Cortex of kidney (tissue), 1 donor: ENCODE measurements at places on chromosomes 5 and 9.
A peak's percentile ranks its signal among the peaks of the same experiment; 100 is the strongest.

- no peak for DNase-seq
Observed at GRCh38 chr9:110622368-110622767, 42.8 kb upstream of the SVEP1 start.

DNA sequence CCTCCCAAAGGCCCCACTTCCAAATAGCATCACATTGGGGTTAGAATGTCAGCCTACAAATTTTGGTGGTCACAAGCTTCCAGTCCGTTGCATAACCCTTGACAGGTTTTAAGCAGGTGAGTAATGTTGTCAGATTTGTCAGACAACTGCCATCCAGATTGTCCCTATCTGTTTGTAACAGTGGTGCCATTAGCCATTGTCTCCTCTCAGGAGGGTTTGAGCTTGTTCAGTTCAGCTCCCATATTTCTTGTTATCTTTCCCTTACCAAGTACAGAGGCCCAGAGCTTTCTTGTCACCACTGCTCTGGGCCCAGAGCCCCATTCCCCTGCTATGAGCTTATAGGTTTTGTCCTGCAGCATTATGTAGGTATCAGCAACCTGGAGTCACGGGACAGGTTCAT lies 14.8 kb upstream of the GSN start:
- no peak for DNase-seq

- DNase-seq: no peak
Observed at GRCh38 chr5:27814286-27814685, 775.9 kb upstream of the CDH9 start.

DNA sequence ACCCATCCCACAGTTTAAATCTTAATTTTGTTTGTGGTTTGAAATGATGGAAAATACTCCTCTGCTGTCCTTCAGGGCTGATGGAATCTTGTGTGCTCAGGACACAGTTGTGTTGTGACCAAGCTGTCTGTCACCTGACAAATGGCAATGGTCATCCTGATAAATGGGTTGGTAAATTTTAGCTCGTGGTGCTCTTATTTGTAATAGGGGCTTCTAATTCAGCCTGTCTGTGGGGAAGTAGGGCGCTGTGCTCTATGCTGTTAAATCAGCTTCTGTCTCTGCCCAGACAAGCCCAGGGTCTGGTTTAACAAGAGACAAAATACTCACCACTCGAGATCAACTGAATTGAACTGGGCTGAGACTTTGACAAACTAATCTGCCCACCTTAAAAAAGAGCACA lies 4.5 kb downstream of the LRRTM2 start:
- DNase-seq: no peak

DNA sequence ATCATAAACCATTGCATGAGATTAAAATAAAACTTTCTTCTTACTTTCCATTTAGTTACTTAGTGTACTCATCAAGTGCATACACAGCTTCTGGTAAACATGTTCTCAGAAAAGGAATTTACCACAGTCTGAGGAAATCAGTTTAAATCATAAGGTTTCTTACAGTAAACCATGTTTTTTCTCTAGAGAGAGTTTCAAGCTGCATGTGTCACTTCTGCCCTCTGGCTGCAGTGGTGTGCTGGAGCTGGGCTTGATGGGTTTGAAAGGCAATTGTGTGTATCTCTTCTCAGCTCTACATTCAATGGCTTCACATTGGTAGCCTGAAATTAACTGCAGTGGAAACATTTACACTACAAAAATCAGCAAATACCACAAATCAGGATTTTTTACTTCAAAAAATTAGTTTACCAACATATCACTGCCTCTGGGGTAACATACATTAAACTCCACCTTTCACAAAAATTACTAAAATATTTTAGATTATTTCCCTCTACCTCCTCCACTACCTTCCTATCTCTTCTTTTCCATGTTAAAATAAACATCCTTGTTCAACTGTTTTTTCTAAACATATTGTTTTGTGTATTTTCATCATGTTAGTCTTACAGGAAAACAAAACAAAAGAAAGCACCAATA lies 414.3 kb downstream of the ANXA1 start:
- no peak for DNase-seq

- no peak for DNase-seq
Observed at GRCh38 chr5:150434464-150434863, 15.1 kb downstream of the RPS14 start.

GRCh38 chr9:8205576-8205975 lies 406.0 kb upstream of the DMAC1 start:
- DNase-seq: no peak

- no peak for DNase-seq
Observed at GRCh38 chr9:93303806-93304573, 120.1 kb downstream of the WNK2 start.

- peak; percentile 16 for DNase-seq
Observed at GRCh38 chr5:154712518-154713437, 42.4 kb upstream of the LARP1 start.

DNA sequence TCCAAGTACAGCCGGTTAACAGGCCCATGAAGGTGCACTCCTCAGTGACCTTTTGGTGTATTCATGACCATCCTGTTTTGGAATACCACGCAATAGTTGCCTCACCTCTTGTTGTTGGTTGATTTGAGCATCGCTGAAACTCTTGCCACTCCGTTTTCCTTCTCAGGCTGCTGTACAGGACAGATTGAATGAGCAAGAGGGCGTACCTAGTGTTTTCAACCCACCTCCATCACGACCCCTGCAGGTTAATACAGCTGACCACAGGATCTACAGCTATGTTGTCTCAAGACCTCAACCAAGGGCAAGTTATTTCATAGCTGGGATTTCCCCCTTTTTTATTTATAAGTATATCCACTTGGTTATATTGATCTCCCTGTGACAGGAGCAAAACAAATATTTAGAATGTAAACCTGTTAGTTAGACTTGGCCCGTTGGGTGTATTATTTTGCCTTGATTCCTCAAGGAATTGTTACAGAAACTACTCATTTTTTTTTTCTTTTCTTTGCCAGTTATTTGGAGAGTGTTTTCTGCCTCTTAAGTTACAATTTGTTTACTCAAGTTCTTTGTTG lies 38.1 kb downstream of the FAF2 start:
- no peak for DNase-seq
